SJSA1 (cell line): ENCODE measurements at places on chromosomes 6 and 20.
A peak's percentile ranks its signal among the peaks of the same experiment; 100 is the strongest.

- DNase-seq: no peak
Observed at GRCh38 chr6:110653381-110653780, 161.9 kb downstream of the CDK19 start.

DNA sequence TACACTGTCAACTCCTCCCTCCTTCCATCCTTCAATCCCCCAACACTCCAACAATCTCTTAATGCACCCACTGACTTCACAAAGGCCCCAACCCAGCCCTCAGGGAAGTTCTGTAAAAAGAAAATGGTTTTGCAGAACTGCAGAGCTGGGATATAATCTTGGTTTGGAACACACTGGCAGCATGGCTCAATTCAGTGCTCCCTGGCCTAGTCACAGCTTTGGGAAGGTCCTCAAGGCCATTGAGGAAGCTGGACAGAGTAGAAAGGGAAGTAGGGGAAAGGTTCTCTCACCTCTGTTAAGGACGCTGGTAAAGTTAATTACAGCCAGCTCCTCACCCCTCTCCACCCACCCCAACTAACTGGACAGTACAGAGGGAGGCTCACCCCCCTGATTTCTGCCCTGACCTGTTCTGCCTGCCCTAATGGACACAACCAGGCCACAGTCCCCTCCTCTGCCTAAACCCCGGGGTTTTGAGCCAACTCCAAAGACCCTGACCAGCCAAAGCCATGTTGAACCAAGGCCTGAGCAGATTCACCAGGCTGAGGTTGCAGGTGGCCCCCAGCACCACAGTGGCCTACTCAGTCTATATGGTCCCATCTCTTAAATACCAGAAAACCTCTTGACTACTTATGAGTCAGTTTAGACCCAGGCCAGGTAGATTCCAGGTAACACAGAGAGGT lies 49.2 kb downstream of the MAFB start:
- no peak for DNase-seq

DNA sequence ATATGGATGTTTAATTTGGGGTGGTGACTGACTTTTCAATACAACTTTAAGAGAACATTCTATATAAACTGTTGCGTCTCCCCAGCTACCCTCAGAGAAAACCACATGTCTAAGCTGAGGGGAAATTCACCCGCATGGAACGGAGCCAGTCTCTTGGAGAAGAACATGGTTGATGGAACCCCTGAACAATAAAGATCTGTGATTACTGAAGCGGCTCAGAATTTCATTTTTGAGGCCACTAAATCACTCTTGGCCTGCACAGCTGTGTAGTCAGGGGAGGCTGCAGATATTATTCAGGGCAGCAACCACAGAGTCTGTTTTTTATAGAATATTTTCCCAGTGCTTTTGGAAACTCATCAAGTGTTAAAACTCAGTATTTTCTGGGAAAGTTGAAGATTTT lies 73.8 kb downstream of the EYA4 start:
- no peak for DNase-seq

- DNase-seq: no peak
Observed at GRCh38 chr6:150069706-150070105, 785 bp upstream of the ULBP3 start.

DNA sequence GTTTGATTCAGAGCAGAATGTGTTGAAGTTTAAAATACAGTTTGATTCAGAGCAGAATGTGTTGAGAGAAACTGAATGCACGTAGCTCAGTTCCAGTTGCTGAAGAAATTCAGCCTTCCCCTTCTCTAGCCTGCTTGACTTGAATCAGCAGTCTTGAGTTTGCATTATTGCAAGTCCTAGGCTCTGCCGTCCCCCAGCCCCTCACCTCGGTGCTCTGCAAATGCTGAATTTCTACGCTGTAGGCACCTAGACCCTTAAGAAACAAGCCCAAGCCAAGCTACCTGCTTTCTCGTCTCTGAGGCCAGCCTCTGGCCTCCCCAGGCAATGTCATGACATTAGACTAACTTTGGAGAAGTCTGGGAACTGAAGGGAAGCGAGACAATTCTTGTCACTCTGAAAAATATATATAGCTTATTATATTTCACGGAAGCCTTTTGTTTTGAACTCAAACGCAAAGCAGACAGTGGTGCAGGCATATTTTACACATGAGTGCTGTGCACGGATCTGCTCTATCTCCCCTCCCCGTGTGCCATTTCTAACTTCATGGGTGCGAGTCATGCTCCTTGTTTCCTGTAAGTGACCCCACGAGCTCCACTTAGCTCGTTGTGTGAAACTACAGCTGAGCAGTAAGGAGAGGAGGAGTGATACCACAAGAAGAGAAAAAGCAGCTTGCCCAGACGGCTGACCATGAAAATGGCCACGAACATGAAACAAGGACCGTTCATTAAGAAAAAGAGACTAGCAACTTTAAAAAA lies 71.4 kb upstream of the DUSP22 start:
- no peak for DNase-seq

- peak; percentile 54 for DNase-seq
Observed at GRCh38 chr6:408599-409102, 17.1 kb downstream of the IRF4 start.

GRCh38 chr6:169802790-169803189 lies 51.4 kb downstream of the ERMARD start:
- DNase-seq: no peak

DNA sequence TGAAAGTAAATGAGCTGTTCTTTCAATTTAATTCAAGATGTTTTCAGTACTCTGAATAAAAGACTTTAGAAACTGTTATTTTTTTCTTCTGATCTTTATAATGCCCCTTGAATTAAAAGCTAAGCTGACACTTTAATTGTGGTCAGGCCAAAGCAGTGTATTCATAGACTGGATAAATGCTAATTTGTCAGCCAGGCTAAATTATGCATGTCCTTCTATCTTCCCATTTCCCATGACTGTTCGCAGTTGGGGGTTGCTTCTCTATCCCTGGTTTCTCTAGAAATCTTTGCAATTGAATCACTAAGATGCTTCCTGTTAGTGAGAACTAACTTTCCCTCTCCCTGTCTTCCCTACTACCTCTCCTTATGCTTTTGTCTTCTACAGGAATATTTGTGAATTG lies 396.2 kb downstream of the RFPL4B start:
- no peak for DNase-seq

DNA sequence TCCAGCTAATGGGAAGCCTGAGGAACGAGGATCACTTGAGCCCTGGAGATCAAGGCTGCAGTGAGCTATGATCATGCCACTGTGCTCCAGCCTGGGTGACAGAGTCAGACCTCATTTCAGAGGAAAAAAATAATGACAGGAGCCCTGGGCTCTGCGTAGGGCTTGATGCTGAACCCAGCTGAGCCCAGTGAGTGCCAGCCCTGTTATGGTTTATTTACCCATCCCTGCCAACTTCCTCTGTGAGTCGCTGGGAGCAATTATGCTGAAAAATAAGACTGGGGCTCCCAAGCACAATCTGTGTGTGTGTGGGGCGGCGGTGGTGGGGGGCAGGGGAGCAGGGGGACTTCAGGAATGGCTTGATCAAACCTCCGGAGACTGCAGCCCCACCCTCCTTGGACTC lies 75.9 kb upstream of the PMEPA1 start:
- no peak for DNase-seq

- DNase-seq: peak; percentile 88
Observed at GRCh38 chr20:33789109-33789857, 21.9 kb upstream of the CHMP4B start.

DNA sequence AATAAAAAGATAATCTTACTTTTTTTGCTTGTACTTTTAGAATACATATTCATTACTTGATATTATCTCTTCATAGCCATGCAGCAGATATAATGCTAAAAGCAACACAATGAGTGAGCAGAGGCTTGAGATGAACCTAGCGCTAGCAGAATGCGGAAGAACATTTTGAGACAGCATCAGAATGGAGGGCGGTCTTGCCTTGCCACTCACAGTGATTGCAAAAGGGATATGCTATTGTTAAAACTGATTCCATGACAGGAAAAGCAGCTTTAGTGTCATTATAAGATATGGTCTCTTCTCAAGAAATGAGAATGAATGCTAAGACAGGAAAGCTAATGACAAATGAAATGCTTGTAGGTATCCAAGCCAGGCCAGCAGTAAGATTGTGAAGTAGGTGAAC lies 200.0 kb upstream of the GJE1 start:
- DNase-seq: no peak

- no peak for DNase-seq
Observed at GRCh38 chr20:36818861-36819260, 45.3 kb upstream of the DSN1 start.

DNA sequence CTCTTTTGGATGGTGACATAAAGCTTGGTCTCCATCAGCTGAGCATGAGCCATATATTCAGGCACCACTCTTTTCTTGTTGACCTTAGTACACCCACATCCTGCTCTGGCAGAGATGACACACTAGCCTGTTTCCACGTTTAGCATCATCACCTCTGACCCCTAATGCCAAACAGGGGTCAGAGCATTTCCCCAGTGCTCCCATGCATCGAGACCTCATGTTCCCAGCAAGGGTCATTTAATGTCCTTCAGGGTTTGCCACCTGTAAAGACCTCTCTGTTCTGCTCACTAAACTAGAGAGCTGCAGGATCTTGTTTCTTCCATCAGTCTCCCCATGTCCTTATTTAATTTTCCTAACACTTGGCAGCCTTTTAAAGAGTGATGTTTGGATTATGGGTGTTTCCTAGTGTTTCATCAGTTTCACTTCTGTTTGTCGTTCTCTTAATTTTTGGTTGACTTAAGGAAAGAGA lies 97.5 kb downstream of the AIG1 start:
- DNase-seq: no peak

DNA sequence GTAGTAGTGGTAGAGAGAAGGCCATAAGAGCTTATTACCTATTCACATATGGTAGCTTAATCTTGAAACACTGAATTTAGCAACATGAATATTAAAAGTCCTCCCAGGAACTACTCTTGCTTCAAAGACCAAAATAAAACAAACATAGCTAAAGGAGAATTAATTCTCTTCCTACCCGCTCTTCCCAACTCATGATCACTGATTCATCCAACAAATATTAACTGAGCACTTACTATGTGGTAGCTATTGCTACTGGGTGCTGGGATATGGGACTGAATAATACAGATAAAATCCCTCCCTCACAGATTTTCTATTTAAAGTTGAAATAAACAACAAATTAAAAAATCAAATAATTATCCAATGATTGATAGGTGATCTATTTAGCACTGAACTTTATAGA lies 287.1 kb downstream of the BTBD9 start:
- DNase-seq: no peak

DNA sequence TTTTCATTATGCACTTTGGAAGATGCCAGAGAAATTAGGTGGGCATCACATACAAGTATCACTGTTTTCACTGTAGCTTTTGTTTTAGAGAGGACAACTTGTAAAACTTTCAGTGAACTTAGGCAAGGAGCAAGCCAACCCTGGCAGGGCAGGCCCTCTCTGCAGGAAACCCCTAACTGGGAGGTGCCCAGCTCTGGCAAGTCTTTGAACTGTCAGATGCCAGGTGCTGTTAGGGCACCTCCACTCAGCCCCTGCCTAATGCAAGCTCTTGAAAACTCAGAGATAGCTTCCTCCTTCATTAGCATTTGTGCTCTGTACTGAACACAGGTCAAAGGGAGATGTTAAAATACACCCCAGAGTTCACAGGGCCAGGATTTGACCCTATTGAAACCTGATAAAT lies 774.2 kb upstream of the FLRT3 start:
- no peak for DNase-seq

DNA sequence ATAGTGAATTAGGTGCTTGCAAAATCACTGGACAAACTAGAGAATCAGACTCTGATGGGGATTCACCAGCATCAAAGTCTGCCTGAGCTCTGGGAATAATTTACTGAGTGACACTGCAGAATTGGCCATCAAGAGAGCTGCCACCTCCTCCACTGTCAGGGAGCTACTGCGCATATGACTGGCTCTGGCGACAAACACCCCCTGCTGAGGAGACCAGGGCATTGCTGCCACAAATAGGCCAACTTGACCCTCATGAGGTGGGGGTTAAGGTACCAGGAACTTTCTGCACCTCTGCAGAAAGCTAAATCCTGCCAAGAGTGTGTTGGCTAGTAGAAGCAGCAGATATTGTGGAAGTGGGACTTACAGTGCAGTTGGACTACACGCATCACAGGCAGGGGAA lies 88.0 kb downstream of the CDS2 start:
- DNase-seq: no peak

DNA sequence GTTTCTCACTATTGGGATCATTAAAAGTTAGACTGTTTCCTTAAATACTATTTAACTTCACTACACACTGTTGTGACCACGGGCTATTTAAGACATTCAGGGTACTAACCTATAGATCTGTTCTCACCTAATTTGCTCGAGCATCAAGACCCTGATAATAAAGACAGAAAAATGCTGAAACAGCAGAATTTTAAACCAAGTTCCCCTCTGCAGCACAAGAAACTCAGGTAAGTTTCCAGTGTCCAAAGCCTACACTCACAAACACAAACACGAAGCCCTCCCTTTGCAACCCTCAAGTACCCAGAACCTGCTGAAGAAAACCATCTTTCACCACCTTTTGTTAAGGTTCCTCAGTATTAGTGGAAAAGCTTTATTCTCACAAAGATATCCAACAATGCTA lies 4.0 kb downstream of the SNX5 start:
- no peak for DNase-seq

DNA sequence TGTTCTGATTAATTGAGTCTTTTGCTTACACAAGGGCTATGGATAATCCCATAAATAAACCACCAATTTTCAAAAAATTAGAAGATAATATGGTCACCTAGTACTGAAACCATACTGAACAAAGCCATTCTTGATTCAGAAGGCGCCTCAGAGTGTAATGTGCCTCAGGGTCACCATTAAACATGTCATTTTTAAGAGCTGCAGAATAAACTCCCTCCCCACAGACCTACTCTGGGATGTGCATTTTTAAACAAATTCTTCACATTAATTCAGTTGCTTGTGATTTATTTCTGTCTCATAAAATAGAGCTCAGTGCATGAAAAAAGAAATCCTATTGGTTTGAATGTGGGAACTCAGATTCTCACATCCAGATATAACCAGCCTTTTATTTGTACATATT lies 202.1 kb upstream of the HEY2 start:
- no peak for DNase-seq

- no peak for DNase-seq
Observed at GRCh38 chr6:139595183-139595582, 220.7 kb upstream of the CITED2 start.

DNA sequence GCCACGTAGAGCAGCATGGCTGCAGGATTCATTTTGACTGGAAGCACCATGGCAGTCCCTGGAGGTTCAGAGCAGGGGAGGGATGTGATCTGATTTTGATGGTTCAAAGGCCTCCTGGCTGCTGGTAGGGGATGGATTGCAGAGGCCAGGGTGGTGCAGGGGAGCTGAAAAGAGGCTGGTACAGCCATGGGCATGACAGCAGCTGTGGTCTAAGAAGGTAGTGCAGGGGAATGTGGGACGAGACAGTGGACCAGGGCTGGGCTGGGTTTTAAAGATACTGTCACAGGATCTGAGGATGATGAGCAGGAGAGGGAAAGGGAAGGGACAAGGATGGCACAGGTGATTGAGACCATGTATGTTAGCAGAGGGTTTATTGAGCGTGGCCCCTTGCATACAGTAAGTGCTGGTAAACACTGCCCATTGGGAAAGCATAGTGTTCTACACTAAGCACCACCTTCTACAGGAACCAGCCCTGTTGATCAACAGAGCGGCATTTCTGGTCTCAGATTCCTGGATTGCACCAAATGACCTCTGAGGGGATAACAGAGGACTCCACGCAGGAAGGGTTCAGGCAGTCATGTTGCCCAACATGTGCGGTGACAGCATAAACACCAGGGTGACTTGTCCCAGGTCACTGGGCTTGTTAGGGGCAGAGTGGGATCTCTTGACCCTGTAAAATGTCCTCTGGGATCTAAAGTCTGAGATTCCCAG lies 14.5 kb upstream of the SIRPA start:
- DNase-seq: no peak

GRCh38 chr6:3965071-3965718 lies 113.7 kb downstream of the FAM217A start:
- no peak for DNase-seq

GRCh38 chr20:45918779-45919537 lies 7.0 kb upstream of the PLTP start:
- DNase-seq: no peak
